ENCODE measurements at places on chromosomes 7 and 10.

DNA sequence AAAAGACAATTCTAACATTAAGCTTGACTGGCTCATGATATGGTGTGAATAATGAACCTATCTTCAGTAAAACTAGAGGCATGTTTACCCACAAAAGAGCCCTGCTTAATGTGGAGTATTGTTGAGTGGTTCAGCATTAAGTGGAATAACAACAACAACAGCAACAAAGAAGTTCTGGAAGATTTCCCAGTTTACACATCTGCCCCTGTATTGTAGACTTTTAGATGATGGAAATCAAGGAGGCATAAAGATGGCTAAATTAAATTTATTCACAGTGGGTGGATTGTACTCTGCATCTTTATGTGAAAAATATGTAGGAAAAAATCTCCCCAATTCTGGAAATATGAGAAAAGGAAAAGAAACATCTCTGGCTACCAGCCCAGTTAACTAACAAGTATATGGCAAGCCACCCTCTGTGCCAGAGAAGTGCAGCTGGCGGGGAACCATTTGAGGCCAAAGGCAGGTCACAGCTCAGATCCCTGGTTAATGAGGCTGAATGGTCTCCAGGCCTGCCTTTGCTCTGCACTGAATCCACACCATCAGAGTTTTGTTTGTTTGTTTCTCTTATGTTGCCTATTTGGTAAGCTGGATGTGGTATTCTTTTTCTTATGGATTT lies 186.0 kb downstream of the SEMA3D start:
- no peak for DNase-seq

DNA sequence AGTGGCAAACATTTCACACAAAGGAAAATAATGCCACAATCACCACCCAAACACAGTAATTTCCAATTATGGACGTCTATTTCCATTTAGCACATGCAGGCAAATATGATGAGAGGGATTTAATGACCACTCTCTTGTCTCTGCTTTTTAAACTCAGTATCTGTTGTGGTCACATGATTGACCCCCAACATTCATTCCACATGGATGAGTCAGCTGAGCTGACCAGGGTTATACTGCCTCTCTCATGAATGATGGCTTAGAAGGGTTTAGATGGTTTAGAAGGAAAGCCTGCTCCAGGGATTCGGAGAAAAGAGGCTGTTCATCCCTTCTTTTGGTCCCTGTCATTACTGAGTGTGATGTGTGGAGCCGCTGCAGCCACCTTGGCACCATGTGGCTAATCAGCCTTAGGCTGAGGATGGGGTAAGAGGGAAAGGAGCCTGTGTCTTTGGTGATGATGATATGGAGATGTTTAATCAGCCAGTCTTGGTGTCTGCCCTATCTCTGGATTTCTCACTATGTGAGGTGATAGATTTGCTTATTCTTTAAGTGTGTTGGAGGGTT lies 38.2 kb upstream of the JAKMIP3 start:
- no peak for DNase-seq

DNA sequence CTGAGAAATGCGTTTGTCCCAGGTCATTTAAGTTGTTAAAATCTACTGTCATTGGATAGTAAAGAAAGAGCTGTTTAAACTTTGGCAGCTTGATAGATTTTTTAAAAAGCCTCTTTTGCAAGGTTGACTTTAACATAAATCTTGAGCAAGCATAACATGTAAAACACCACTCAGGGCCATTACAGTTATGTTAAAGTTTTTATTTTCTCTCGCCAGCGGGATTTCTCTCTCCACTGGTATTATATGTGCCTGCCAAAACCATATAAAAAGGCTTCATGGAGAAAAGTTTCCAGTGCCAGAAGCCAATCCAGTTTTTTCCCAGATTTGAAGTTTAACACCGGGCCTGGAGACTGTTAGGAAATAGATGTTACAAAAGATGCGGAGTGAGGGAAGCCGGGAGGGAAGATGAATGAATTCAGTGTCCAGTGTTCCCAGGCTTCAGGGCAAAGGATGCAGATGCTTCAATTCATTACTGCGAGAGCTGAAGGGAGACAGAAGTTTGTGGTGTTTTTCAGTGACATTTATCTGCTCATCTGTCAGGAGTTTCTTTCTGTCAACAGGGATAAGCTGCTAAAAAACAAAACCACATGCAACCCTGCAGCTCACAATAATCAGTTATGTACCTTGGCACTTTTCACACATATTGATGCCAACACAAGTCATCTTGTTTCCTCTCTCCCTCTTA lies 155.5 kb downstream of the SPAG6 start:
- DNase-seq = no peak

DNA sequence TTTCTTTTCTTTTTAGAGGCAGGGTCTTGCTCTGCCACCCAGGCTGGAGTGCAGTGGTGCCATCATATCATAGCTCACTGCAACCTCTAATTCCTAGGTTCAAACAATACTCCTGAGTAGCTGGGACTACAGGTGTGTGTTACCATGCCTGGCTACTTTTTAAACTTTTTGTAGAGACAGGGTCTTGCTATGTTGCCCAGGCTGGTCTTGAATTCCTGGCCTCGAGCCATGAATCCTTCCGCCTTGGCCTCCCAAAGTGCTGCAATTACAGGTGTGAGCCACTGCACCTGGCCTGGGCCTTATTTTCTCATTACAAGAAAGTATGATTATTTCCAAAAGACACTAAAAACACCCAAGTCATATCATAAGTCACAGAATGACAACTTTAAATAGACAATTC lies 106.6 kb downstream of the CDK6 start:
- no peak for DNase-seq

DNA sequence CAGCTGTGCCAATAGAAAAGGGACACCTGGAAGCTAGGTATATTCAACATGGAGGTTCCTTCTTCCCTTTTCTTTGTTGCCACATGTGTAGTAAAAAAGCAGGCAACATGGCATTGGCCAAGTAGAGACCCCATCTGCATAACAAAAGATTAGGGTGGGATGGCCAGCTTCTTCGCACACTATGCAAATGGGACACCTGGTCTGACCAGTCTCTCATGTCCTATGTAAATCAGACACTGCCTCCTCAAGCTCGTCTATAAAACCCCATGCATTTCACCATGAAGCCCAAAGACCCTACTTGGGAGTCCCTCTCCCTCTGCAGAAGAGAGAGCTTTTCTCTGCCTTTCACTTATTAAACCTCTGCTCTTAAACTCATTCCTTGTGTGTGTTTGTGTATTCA lies 53.9 kb downstream of the MYL10 start:
- no peak for DNase-seq

DNA sequence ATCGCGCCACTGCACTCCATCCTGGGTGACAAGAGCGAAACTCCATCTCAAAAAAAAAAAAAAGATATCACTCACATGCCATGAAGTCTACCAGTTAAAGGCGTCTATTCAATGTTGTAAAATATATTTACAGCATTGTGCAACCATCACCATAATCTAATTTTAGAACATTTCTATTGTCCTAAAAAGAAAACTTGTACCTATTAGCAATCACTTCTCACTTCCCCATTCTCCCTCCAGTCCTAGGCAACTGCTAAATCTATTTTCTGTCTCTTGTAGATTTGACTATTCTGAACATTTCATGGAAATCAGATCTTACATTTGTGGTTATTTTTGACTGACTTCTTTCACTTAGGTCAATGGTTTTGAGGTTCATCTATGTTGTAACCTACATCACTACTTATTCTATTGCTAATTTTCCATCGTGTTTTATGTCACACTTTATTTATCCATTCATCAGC lies 25.2 kb upstream of the OTUD1 start:
- DNase-seq = no peak

DNA sequence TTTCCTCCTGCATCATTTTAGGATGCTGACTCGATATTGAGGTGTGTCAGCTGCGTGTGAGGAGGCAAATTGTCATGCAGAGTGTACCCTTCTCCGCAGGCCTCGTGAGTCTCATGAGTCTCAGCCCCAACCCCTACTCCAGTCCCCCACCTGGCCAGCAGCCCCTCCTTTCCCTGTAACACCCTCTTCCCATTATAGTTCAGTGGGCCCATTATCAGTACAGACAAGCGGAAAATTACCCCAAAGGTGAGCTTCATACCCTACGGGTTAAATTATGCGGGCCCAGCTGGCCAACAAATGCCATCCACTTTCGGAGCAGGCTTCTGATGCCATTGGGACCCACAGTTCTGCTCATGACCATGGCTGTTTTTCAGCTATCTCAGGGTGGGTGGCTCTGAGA lies 25.2 kb downstream of the SFTPD start:
- DNase-seq = no peak

DNA sequence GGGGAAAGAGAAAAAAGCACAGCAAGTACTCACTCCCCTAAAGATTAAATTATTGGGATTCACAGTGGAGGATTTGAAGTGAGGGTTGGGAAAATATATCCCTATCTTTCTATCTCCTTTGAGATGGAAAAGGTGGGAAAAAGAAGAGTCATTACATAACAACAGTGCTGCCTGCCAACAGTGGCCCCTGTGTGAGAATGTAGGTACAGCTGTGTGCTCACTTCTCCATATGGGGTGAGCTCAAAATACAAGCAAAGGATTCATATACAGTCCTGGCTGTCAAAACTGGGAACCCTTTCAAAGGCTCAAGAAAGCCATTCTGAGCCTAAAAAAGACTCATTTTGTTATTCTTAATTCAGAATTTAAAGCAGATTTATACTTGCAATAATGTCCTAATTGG lies 458.5 kb downstream of the GPAM start:
- no peak for DNase-seq
